Neural crest cell (in vitro differentiated cells): ENCODE measurements at places on chromosomes 5 and 9.

- DNase-seq = no peak
Observed at GRCh38 chr5:31767335-31768031, 128.6 kb downstream of the PDZD2 start.

DNA sequence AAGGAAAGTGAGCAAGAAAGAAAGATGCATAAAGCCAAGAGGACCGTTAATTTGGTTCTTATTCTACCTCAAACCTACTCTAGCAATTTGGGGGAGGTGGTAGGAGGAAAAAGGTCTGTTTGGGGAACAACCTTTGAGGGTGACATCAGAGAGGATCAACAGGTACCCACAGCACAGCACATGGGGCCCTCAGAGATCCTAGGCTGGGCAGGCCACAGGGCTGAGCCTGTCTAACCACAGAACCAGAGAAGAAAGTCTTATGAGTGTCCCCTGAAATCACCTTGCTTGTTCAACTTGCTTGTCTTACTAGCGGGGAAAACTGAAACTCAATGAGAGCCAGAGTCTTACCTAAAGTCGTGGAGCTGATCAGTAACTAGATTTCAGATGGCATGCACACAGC lies 385.2 kb downstream of the SPOCK1 start:
- no peak for DNase-seq

GRCh38 chr5:54658010-54658409 lies 140.5 kb downstream of the SNX18 start:
- DNase-seq = no peak

GRCh38 chr5:72955143-72955767 lies 586 bp upstream of the FCHO2 start:
- DNase-seq = no peak

- no peak for DNase-seq
Observed at GRCh38 chr9:97531888-97532376, 30.5 kb downstream of the TMOD1 start.

- no peak for DNase-seq
Observed at GRCh38 chr9:95870352-95870751, 5.1 kb upstream of the ERCC6L2 start.

DNA sequence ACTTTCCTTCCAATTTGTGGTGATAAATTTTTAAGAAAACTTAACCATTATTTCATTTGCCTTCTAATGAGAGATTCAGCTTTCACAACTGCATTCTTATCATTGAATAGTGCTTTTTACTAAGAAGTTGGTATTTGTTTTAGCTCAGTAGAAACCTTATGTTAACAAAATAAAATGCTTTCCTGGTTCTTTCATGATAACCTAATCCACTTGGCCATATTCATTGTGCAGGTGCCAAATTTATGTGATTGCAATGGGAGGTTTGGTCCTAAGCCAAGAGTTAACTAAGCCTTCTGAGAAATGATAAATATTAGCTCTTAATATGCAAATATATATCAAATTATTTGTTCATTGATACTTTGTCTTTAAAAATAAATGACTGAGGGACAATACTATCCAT lies 141.1 kb upstream of the TLE4 start:
- no peak for DNase-seq

DNA sequence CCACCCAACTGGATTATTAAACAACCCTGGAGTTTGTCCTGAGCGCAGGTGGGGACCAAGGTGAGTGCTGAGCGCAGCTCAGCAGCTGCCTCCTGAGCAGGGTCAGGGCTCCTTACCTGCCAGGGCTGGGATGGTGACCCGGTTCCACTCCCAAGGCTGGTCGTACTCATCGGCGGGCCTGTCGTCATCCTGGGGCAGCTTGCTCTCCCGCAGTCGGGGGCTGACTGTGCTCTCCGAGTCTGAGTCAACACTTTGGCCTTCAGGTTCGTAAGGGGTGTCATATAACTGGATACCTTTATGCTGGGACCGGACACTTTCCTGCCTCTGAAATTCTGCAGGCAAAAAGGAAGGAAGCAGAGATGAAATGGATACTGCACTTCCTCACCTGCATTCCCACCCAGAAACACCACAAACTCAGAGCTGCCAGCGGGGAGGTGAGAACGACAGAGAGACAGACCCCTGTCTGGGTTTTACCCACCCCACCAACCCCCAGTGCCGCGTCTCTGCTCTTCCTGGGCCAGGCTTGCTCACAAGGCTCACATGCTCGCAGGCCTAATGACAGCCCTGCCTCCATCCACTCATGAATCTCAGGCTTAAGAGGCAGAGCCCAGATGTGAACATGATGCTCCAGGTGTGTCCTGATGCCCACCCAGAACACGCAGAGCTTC lies 70.7 kb upstream of the SLC25A51 start:
- no peak for DNase-seq

DNA sequence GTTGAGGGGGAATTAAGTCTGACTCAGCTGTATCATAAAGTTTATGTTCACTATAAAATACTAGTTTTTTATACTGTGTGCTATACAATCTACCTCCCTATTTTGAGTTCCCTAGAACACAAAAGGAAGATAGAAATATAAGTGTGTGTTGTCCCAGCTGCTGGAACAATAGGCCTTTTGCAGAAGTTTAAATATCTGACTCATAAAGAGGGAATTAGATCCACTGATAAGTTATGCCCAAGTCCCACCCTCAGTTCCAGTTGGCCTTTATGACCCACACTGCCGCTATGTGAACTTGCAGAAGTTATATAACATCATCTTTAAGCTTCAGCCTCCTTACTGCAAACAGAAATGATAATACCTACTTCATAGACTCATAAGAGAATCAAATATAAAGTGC lies 88.5 kb upstream of the DAB2 start:
- no peak for DNase-seq

GRCh38 chr5:39178171-39178570 lies 41.2 kb downstream of the FYB1 start:
- no peak for DNase-seq

DNA sequence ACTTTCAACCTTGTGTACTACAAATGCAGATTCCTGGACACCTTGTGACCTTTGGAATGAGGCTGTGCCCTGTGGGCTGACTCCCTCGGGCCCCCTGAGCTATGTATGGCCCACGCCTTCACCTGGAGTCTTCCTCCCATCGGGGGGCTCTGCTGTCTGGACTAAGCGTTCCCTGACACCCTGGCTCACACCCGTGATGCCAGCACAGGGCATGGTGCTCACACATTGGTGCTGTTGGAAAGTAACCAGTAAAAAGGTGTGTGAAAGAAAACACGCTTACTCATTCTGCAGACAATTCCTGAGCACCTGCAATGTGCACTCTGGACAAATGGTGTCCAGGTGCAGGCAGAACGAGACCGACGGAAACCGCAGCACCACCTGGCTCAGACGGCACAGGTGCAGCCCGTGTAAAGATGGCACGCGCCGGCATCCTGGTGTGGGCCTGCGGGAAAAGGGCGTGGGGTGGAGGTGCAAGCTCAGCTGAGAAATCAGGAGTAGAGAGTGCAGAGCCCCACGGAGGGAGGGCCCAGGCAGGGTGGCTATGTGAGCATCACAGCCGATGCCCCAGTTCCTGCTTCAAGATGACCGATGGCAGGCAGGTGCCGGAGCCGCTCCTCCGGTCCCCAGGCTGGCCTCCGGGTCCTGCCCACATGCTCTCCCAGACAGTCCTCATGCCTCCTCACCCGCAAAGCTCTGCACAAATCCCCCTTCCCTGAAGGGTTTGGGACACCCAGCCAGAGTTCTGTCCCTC lies 11.0 kb downstream of the LPCAT1 start:
- no peak for DNase-seq

DNA sequence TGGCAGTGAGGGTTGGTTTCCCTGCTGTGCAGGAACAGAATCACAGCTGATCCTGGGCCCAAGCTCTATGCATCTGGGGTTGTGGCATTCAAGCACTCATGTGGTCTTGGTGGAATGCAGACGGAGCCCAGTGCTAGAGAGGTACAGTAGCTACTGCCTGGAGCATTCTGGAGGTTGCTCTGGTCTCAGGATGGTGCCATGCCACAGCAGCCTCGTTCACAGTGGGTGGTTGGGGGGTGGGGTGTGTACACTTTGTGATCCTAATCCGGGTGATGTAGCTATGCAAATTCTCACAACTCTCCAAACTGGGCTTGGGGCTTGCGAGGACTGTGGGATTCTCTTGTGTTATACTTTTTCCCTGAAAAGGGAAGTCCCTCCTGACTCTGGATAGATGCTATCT lies 45.2 kb downstream of the FGD3 start:
- DNase-seq = no peak

DNA sequence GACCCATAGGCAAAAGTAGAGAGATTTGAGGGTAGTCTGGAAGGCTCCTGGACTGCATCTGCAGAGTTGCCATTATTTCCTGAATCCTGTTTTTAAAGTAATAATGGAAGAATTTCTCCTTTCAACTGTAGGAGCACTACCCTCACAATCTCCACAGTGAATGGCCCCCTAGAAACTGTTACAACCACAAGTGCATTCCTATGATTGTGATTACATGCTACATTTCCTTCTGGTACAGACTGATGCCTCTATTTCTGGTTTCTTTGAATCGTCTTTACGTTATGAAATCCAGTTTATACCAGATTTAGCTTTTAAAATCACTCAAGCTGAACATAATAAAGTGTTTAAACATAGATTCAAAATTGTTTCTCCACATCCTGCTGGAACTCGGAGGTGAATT lies 49.4 kb downstream of the FRMPD1 start:
- no peak for DNase-seq

DNA sequence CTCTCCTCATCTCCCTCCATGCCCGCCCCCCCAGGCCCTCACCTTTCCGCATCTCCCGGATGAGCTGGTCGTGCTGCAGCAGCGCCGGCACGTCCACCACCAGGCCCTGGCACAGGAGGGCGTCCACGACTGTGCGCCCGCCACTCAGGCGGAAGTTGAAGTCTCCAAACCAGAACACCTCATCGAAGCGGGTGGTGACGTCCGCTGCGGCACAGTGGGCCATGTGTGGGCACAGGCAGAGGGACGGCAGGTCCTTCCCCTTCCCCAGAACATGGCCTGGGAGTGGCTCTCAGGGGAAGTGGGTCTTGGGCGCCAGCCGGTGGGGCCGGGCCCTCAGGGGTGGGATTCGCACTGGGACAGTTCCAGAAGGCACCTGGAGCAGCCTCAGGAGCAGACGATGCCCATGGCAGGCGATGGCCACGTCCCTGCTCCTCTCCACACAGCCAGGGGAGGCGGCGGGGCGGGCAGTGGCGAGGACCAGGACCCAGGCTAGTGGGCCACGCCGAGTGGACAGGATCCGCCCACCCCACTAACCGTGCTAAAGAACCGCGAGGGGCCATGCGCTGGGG lies 7.8 kb downstream of the INPP5E start:
- no peak for DNase-seq

GRCh38 chr5:96852759-96853158 lies 23.5 kb upstream of the ERAP2 start:
- DNase-seq = no peak

DNA sequence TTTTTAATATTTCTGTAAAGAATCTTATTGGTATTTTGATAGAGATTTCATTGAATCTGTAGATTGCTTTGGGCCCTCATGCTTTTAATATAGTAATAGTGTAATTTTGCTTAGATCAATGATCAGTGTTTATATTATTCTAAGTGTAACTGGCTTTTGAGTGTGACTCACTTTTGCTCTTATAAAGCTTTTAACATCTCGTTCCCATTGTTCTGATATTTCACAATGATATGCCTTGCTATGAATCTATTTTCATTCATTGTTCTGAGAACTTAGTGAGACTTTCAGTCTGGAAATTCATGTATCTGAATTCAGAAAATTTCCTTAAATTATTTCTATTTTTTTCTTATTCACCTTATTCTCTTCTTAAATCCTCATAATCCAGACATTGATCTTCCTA lies 13.5 kb upstream of the MAMDC2 start:
- DNase-seq = no peak

DNA sequence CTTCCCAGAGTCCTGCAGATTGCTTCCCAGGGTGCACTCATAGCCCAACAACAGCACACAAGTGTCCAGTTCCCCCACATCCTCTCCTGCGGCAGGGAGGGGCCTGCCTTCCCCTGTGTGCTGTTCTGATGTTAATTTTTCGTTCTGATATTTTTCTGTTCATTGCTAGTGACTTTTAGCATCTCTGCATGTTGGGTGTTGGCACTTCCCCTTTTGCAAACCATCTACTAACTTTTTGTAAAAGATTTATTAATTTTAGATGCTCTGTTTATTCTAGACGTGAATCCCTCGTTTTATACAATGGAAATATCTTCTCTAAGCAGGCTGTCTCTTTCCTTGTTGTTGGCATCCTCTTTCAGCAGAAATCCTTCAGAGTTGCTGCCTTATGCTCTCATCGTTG lies 97.3 kb upstream of the DAP start:
- no peak for DNase-seq

DNA sequence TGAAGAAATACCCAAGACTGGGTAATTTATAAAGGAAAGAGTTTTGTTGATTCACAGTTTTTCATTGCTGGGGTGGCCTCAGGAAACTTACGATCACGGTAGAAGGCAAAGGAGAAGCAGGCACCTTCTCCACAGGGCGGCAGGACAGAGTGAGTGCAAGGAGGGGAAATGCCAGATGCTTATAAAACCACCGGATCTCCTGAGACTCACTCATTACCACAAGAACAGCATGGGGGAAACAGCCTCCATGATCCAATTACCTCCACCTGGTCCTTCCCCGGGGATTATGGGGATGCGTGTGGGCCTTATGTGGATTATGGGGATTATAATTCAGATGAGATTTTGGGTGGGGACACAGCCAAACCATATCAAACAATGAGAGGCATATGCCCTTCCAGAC lies 18.5 kb upstream of the RORB start:
- DNase-seq = no peak

GRCh38 chr9:7375013-7375511 lies 424.5 kb downstream of the DMAC1 start:
- no peak for DNase-seq

GRCh38 chr5:100861148-100861547 lies 41.9 kb downstream of the ST8SIA4 start:
- no peak for DNase-seq

DNA sequence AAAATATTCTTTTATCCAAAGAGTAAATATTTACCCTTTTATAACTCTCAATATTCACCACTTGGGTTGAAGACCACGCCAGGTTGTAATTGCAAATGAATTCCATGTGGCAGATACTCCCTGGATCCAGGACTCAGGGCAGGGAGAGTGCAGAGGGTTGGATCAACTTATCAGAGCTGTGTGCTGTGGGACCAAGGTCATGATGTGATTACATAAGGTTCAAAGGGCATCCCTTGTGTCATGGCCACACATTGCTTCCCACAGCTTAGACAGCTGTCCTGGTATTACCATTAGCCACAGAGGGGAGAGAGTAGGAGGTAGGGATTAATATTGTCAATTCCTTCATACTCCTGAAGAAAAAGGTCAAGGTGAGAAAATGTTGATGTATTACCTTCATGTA lies 133.9 kb downstream of the JAKMIP2 start:
- no peak for DNase-seq

DNA sequence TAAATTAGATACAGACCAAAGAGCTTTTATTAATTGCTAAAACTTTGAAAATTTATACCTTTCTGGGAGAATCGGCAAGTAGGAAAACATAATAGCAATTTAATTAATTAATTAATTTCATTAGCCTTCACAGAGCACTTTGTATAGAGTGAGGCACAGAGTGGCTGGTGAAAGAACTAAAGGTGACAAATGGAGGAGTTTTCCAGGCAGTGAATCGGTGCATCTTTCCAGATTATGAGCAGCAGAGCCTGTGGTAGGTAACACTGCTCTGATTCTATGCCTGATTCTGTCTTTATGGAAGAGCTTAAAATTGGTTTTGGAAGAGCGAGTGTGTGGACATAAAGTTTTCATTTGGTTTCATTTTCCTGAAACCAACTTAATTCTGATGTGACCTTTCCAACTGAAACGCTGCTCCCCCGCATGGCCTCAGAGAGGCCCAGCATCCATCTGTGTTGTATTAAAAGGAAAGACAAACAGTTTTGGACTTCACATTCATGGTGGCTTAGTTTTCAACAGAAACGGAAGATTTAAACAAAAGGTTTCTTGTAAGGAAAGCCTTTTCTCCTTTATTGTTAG lies 188.9 kb upstream of the RPS23 start:
- DNase-seq = no peak
